ENCODE measurements at places on chromosomes 6 and 20.

GRCh38 chr6:155201461-155202226 lies 62.2 kb upstream of the CLDN20 start:
- no peak for DNase-seq

- no peak for DNase-seq
Measured at GRCh38 chr6:30988209-30988825, 4.8 kb downstream of the MUC21 start.

DNA sequence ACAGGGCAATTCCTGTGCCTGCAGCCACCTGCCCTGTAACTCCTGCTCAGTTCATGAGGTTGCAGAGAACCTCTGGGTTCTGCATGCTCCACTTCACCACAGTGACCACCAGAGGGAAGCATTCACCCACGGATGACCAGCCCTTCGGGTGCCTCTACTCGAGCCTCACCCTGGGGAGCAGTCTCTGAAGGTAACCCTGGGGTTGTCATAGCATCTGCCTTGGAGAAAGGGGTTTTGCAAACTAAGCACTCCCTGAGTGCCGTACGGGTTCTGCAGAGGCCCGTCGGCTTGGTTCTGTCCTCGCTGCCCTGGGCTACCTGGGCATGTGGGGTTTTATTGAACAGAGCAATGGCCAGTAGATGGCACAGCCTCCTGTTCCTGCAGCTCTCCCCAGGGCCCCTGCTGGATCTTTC lies 10.2 kb upstream of the CST5 start:
- DNase-seq, result no peak

DNA sequence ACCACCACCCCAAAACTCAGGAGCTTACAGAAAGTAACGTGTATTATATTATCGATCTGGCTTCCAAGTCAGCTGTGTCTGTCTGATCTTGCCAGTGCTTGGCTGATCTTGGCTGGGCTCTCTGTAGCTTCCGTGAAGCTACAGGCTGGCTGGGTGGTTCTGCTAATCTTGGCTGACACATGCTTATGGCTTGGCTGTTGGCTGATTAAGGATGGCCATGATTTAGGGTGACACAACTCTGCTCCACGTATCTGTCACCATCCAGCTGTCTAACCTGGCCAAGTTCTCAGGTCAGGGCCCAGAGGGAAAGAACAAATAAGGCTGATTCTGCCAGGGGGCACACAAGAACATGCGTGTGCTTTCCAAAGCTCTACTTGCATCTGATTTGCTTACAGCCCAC lies 64.7 kb upstream of the PRL start:
- DNase-seq, result no peak

DNA sequence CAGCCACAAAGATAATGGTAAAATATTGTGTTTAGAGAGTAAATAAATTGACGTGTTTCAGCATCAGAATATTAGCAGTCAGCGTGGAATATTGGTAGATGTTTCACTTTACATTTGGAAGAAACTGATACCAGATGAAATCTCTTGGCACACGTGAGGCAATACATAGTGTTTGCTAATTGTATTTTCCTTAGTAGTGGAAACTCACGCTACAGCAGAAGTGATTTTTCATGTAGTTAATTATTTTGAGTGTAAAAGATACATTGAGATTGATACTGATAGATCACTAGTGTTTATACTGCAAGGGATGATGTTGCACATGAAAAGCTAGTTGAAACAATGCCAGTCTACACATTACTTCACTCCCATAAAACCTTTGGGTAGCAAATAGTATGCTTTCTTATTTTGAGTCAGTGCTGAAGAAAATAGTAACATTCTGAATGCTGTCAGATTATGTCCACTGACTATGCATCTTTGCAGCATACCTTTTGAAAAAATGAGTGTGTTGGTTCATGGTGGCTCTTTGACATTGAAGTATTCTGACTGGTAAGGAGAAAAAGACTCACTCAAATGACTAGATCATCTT lies 59.3 kb downstream of the CD2AP start:
- no peak for DNase-seq

GRCh38 chr6:78559056-78559455 lies 308.3 kb upstream of the IRAK1BP1 start:
- DNase-seq, result no peak

DNA sequence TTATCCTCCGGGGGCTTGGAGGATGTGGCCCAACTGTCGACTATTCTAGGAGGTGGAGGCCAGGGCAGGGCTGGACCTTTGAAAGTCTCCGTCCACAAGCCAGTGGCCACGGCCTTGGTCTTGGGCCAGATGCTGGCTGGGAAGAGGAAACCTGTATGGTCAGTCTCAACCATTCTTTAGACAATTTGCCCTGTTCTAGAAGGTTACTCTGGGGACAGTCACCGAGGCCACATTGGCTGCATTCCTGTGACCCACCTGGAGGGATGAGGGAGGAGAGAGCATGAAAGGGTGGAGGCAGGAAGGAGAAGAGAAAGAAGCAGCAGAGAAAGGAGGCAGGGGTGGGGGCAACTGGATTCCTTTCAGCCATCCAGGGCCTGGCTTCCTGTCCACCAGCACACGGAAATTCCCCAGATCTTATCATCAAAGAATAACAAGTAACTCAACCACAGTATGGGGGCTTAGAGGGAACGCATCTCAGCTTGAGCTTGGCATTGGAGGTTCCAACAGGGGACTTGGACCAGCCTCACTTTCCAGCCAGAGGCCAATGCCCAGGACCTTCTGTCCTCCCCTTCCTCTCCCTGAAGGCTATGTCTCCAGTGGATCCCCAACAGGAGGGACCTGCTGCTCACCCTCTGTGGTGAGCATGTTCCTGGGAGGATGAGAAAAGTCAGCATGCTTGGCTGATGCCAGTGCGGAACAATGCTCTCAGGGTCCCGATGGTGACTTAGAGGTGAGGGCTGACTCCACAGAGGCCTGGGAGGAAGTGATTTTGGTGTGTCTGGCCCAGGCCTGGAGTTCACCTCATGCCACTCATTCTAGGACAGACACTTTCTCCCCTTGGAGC lies 30.4 kb downstream of the TGM2 start:
- no peak for DNase-seq

DNA sequence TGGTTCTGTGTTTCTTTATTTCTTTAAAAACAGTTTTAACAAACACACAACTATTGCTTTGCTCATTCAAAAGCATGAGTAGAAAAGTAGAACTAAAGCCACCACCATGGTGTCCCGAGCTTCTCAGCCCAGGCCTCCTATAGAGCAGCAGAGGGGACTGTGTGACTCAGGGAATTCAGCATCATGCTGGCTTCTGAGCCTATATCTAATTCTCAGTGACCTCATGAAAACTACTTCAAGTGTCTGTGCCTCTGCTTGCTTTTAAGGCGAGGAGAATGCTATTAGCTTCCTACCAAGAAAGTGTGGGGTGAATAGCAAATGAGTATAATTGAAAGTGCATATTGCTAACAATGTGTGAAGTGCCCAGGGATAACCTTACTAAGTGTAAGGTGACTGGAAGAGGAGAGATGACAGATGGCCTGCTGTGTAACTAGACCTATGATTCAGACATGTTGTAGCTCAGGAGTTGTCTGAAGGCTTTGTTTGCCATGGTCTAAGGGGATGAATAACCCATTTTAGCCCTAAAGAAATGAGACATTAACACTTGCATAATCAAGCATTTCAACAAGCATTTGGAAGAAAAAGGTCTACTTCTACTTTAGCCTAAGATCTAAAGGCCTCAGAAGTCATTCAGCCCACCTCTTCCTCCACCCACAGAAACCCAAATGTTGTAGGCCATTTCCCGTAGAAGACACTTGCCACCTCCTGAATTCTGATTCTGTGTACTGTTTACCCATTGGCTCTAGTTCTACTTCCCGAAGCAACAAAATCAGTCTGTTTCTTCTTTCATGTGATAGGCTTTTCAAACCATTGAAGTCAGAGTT lies 121.5 kb upstream of the ARG1 start:
- no peak for DNase-seq

DNA sequence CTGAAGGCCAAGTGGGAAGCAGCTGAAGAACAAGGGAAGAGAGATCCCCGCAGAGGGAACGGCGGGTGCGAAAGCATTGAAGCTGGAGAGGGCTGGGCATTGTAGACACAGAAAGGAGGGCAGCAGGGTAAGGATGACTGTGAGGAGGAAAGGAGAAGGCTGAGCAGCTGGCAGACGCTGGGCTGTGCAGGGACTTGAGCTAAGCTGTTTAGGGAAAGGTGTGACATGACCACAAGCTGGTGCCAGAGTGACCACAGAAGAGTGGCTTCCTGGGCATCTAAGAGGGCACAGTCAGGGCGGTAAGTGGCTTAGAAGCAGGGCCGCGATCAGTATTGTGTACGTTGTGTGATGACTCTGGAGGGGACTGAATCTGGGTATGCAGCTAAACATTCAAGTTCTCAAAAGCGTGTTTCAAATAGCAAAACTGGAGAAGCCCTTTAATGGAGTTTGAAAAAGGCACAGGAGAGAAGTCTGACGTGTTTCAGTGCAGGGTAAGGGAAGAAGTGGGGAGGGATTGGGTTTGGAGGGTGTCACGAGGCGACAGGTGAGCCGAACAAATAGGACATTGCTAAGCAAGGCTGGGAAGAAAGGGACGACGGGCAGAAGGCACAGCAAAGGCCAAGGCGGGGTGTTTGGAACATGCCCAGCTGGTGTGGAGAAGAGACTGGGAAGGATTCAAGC lies 46.1 kb upstream of the ARFGEF2 start:
- DNase-seq, result no peak

DNA sequence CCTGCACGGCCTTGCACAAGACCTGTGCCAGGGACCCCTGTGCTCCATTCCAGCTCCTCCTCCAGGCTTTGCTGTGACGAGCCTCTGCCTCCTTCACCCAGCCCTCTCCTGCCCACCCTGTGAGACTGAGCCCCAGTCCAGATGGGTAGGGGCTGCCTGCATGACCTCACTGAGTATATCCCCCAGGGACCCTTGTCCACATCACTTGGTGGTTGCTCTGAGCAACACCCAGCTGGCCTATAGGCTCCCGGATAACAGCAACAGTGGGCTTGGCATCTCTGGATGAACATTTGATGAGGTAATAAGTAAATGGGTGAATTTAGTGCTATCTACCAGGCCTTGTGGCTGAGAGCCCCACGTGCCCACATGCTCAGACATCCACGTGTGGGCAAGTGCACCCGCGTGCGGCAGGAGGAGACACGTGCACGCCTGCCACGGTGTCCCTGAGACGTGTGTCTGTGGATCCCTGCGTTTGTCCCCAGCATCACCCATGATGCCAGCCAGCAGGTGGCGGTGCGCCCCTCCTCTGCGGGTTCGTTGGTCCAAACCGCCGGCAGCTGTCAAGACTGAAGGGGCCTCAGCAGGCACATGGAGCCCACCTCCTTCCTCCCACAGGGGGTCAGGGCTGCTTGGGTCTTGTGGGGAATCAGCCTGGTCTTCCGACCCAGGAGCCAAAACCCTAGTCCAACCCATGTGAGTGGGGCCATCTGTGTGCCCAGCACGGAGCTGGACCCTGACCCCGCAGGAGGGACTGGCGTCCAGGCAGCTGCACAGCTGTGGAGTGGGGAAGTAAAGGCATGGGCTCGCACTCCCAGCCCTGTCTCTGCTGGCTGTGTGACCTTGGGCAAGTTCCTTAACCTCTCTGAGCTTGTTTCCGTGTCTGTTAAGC lies 45.9 kb downstream of the FGD2 start:
- peak; percentile 44 for DNase-seq

- DNase-seq, result no peak
Measured at GRCh38 chr20:60132162-60132826, 174.1 kb downstream of the CDH26 start.

DNA sequence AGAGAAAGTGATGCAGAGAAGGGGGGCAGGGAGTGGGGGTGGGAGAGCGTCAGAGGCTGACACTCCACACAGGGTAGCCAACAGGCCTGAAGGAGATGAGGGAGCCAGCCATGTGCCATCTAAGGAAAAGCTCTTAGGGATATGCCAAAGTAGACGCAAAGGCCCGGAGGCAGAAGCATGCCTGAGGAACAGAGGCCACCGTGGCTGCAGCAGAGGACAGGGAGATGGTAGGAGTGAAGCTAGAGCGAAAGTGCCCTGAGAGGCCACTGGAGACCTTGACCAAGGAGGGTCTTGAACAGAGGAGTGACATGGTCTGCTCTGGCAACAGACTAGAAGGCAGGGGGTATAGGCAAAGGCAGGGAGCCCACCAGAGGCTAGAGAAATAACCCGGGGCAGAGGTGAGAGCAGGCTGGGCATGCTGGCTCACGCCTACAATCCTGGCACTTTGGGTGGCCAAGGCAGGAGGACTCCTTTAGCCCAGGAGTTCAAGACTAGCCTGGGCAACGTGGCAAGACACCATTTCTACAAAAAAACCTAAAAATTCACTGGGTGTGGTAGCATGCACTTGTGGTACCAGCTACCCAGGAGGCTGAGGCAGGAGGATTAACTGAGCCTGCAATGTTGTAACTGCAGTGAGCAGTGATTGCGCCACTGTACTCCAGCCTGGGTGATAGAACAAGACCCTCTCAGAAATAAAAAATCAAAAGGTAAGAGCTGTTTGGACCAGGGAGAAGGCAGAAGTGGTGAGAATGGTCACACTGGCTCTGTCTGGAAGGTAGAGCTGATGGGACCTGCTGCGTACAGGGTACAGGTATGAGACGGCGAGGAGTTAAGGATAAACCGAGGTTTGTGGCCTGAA lies 6.3 kb downstream of the RRBP1 start:
- DNase-seq, result no peak

DNA sequence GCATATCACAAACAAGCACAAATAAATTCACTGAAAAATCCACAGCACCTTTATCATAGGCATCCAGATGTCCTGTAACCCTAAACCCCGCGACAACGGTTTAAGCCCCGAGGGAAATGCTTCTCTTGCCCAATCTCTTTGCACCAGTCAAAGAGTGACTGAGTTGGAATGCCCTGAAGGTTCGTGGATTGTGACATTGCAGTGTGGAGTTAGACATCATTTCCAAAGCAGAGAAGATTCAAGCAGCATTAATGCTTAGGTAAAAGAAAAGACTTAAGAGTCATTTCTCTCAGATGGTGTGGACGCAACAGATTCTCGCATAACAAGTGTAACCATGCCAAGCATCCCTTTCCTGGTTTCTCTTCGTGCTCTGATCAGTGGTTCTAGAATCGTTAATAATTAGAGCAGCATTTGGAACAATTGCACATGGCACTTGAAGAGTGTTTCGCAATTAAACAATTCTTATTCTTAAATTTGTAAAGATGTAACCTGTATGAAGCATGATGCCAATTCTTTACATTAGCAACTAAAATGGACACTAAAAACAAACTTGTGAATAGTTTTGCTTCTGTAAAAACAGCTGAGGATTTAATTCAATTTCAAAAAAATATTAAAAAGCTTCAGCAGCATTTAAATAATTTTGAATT lies 121.6 kb downstream of the HIVEP2 start:
- no peak for DNase-seq

DNA sequence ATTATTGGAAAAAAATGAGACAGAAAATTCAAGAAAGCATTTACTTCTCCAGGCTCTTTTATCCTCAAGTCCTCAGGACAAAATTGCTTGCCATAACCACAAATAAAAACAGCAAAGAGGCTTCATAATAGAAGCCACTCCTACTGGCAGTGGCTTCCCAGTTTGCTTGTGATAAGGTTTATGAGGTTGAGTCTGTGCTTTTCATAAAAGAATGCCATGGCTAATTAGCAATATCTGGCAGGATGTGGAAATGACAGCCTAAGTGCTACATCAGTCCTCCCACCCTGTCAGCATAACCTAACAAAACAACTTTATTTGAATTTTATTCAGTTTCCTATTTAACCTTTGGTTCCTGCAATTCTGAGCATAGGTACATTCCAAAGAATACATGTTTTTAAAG lies 80.9 kb upstream of the HTR1E start:
- DNase-seq, result no peak

GRCh38 chr6:132494954-132495353 lies 18.0 kb downstream of the STX7 start:
- DNase-seq, result no peak
